ENCODE measurements at places on chromosomes 12 and 14.

DNA sequence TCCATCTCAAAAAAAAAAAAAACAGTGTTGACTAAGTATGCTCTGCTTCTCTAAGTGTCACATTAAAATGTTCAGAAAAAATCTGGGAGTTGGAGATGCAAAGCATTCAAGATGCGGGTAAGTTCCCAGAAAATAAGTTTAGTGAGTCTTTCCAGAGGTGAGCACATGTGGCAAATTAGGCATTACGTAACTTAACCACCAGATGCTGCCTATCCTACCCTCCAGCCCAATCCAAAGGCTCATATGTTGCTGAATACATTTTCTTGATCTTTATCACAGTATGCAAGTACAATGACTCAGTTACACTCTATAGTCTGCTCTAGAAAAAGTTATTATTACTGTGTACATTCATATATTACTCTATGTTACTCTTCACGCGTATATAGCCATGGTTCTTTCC lies 3.6 kb downstream of the SLC2A14 start:
- DNase-seq = no peak

DNA sequence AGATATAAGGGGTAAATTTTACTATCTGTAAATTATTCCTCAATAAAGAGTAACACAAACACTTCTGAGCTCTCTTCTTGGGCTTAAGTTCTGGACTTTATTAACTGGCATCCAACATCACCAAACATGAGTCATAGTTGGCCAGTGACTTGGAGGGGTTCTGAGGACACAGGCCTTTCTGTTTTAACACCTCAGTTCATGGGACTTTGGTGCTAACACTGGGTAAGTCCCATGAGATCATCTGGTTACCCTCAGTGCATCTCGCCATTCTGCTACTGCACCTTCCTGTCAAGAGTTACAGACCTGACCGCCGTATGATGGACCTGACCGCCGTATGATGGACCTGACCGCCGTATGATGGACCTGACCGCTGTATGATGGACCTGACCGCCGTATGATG lies 9.9 kb downstream of the SLC15A4 start:
- DNase-seq = no peak

DNA sequence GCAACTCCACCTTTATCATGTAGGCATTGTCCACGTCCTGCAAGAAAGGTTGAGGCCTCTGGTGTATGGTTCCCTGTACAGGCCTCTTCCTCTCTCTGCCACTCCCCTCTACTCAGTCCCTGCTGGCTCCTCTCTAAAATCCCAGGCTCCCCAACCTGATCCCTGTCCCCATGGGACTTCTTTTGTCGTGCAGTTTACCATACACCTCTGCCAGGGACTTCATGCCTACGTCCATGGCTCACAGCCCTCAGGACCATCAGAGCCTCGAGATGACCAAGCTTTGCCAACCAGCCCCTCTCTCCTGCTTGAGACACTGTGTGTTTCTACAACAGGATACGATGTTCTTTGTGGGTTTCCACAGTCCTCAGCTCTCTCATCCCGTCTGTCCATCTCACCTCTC lies 2.9 kb downstream of the KRT2 start:
- DNase-seq = no peak

- no peak for DNase-seq
Observed at GRCh38 chr12:53466640-53467039, 14.7 kb downstream of the PCBP2 start.

DNA sequence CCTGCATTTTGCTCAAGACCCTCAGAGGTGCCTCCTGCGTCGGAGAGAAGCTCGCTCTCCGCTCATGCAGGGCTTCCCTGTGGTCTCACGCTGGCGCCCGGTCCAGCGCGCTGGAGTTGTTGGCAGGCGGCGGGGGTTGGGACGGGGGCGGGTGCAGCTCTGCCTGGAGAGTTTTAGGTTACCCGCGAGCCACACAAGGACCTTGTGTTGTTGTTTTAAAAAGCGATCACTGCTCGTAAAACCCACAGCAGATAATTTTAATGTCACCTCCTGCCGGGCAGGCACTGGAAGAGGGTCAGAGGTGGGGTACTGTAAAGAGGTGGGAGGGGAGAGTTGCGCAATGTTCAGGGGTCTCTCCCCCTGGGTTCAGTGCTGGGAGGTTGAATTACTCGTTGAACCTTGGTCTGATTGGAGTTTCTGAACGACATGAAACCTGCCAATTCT lies 850 bp downstream of the SMOC1 start:
- DNase-seq = no peak

- DNase-seq = no peak
Observed at GRCh38 chr12:112331886-112332285, 50.3 kb downstream of the HECTD4 start.

GRCh38 chr14:68416171-68416570 lies 376.7 kb downstream of the ZFP36L1 start:
- DNase-seq = no peak

- DNase-seq = no peak
Observed at GRCh38 chr12:112023759-112024396, 10.7 kb downstream of the ERP29 start.

GRCh38 chr12:64029013-64029857 lies 184.7 kb downstream of the SRGAP1 start:
- DNase-seq = no peak

- DNase-seq = no peak
Observed at GRCh38 chr12:32561931-32562341, 117.2 kb upstream of the DNM1L start.

DNA sequence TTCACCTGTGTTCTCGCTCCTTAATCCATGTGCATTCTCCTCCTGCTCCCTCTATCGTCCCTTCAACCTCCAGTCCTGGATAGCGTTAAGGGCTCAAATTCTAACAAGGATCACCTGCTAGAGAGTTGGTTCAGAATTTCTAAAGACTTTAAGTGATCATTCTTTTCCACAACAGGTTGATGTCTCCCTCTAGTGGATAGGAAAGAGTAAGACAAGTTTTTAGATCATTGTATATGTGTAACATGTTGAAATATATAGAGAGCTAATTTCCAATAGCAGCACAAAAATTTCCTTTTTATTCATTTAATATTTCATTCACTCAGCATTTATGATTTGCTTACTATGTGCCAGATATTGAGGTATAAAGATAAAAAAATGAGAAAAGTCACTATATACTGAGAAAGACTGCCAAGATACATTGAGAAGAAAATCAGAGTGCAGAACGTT lies 9.3 kb upstream of the ESR2 start:
- no peak for DNase-seq

DNA sequence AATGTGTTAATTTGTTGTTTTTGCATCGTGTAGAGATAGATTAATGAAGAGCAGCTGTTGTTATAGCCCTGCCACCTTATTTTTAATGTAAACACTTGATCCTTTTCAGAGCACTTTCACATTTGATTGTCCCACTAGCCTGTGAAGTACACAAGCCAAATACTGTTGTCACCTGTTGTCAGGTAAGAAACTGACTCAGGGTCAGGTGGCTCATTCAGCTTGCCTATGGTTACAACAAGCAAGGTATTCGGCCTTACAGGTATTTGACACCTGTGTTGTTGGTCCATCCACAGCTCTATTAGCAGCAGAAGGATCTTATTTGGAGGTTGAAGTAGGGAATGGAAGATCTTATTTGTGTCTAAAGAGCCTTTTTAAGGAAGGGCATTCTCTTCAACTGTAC lies 108.9 kb downstream of the GPR135 start:
- no peak for DNase-seq

DNA sequence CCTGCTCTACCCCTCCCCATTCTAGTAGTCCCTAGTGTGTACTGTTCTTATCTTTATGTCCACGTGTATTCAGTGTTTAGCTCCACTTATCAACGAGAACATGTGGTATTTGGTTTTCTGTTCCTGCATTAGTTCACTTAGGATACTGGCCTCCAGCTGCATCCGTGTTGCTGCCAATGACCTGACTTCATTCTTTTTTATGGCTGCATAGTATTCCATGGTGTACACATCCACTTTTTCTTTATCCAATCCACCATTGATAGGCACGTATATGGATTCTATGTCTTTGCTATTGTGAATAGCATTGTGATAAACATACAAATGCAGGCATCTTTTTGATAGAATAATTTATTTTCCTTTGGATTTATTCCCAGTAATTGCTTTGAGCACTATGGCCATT lies 327.7 kb downstream of the DUSP6 start:
- no peak for DNase-seq

- DNase-seq = peak; percentile 67
Observed at GRCh38 chr14:23631702-23632460, 4.3 kb upstream of the DHRS2 start.

- peak; percentile 43 for DNase-seq
Observed at GRCh38 chr12:54201001-54201794, 12.4 kb upstream of the SMUG1 start.

DNA sequence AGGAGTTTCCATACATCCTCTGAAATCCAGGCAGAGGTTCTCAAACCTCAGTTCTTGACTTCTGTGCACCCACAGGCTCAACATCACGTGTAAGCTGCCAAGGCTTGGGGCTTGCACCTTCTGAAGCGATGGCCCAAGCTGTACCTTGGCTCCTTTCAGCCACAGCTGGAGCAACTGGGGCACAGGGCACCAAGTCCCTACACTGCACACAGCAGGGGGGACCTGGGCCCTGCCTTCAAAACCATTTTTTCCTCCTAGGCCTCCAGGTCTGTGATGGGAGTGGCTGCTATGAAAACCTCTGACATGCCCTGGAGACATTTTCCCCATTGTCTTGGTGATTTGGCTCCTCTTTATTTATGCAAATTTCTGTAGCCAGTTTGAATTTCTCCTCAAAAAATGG lies 10.6 kb downstream of the AREL1 start:
- no peak for DNase-seq

- DNase-seq = no peak
Observed at GRCh38 chr12:125473501-125473900, 408.3 kb downstream of the AACS start.

DNA sequence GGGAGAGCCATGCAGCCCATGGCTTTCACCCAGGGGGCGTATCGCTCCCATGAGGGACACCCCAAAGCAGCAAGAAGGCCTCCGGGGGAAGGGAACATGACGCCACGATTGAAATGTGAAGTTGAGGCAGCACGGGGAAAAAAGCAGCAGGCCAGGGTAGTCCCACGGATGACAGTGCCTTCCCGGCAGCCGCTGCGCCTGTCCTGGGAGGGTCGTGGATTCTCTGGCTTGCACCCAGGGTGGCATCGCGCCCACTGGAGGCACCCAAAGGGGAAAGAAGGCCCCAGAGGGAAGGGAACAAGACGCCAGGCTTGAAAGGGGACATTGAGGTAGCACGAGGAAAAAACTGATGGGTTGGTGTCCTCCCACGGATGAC lies 161.6 kb upstream of the ALG10B start:
- DNase-seq = no peak

- DNase-seq = no peak
Observed at GRCh38 chr12:65443038-65443437, 164.6 kb downstream of the MSRB3 start.

- no peak for DNase-seq
Observed at GRCh38 chr12:66403746-66404145, 101.5 kb downstream of the HELB start.

GRCh38 chr12:64124511-64125197 lies 97.4 kb downstream of the KICS2 start:
- DNase-seq = no peak

DNA sequence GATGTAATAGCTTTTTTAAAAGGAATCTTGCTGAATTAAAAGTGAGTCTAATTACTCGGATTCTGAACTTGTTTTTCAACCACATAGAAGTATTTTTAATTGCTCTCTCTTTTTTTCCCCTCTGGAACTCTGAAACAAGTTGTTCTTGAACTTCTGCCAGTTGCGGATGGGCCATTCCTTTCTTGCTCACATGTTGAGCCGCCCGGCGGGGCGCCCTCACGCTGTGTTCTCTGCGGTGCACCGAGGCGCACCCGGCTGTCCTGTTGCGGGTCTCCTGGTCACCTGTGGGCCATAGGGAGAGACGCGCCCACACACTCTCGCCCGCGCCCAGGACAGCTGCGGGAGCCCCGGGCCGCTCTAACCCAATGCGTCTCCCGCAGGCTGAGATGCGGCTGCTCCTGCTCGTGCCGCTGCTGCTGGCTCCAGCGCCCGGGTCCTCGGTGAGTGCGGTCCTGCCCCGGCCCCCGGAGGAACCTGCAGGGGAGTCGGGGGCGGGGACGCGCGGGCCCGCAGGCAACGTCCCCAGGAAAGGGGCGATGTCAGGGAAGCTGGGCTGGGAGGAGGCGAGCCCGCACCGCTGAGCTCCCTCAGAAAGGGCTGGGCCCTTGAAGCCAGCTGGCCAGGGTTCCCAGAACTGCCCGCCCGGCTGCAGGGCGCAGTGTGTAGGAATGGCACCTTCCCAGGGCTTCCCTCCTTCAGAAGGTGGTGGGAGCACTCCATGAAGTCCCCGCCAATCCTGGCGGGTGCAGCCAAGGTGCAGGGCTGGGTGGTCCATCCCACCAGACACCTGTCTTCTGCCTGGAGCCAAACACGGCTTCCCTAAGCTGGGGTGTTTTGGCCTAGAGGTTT lies 2.3 kb downstream of the PAPLN start:
- no peak for DNase-seq

- DNase-seq = no peak
Observed at GRCh38 chr14:83541147-83541546, 1988.8 kb upstream of the FLRT2 start.

GRCh38 chr12:60194678-60195077 lies 598.8 kb downstream of the SLC16A7 start:
- no peak for DNase-seq

- DNase-seq = no peak
Observed at GRCh38 chr12:92794814-92795213, 92.0 kb downstream of the PLEKHG7 start.

DNA sequence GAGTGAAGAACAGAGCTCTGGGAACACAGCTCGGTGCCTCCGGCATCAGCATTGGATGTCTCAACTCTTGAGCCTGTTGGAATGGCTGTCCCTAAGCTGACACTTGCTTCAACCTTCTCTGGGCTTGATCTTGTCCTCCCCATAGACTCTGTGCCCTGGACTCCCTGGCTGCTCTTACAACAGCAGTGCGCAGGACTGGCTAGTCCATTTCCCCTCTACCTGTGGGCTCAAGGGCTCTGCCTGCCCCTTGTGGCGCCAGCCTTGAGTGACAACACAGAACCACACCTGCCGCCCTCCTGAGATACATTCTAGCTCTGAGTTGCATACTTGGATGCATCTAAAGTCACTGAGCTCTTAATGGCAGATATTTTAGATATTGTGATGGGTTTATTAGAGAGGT lies 6.2 kb downstream of the CRADD start:
- DNase-seq = no peak

DNA sequence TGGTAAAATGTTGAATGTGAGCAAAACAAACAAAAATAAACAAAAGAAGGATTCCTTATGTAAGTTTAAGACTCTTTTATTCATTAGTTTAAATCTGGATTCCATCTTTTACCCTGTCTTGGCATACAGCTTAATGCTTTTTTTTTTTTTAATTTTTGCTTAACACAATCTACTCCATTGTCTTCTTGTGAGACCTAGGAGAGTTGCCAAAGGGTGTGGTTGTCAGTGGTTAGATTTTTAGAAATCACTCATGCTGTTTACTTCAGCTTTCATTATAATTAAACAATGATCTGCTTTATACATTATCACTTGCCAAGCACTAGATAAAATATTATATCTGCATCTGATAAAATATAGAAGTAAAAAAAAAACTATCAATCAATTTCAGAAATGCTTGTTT lies 77.7 kb upstream of the KITLG start:
- DNase-seq = no peak

GRCh38 chr12:2722806-2723205 lies 72.0 kb upstream of the FKBP4 start:
- DNase-seq = no peak

GRCh38 chr12:82638324-82638723 lies 48.4 kb upstream of the TMTC2 start:
- DNase-seq = no peak

Measured in effector CD8-positive, alpha-beta T cell (primary cell).